ENCODE measurements at places on chromosomes 2 and 18. TPM values are rescaled to one million over a fixed set of nuclear protein-coding genes. Genes with fewer than 3 reads are reported as not detected.

DNA sequence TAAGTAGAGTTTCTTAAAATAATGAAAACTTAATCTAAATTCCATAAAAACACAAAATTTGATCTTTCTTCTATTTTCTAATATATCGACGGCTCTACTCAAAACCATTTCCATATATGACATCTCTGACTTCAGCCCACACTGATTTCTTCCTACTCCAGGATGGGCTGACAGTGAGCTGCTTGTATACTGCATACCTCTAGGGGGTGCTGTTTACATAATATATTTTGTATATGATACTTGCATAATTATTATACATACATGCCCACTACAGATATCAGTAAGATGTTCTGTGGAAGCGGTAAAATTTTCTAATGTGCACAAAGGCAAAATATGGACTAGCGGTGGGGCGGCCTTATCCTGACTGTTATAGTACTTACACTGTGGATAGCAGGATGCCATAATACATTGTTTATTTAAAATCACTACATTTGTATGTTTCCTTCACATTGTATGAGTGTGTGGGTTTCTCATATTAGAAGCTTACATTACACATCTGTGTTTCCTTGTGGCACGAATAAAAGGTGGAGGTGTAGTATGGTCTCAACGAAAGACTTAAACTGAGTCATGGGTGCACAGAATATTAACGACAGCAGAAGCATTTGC is 66.1 kb upstream of the NXPH2 start:
- DNase-seq = no peak

RFTN2 gene
- not detected for total RNA-seq

DNA sequence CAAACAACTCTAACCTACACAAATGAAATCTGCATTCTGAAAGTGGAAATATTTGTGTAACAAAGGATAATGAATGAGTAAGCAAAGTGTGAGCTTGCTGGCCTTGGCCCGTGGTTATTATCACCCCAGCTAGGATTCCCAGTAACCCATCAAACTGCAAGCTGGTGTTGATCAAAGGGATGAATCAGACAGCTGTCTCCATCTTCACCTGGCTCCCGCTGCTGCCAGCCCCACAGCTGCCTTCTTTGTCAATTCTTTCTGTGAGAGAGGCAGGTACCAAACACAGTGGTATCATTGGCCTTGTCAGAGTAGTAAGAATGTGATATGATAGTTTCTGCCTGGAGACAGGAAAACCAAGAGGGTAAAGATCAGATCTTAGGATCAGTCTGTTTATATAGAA is 25.2 kb upstream of the RGPD4 start:
- DNase-seq = no peak

STPG4 gene
- not detected for total RNA-seq

GNLY gene
- 90.8 TPM for total RNA-seq

GRCh38 chr2:217818293-217818850 is 184.4 kb downstream of the TNS1 start:
- no peak for DNase-seq

DNA sequence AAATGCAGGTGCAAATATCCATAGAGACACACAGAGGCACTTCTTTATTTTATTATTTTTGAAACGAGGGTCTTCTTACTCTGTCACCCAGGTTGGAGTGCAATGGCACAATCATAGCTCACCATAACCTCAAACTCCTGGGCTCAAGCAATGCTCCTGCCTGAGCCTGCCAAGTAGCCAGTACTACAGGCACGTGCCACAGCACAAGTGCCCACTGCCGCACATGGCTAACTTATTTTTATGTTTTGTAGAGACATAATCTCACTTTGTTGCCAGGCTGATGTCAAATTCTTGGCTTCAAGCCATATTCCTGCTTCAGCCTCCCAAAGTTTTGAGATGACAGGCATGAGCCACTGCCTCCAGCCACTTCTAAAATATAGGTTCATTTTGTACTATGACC is 537.6 kb downstream of the THSD7B start:
- DNase-seq = no peak

DNA sequence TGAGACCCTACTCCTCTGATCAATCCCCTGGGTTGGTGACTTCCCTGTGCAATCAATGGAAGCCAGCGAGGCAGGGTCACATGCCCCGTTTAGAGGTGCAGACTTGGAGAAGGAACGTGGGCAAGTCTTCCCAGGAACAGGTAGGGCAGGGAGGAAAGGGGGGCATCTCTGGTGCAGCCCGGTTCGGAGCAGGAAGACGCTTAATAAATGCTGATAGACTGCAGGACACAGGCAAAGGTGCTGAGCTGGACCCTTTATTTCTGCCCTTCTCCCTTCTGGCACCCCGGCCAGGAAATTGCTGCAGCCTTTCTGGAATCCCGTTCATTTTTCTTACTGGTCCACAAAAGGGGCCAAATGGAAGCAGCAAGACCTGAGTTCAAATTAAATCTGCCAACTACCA is 821 bp upstream of the PROC start:
- DNase-seq = no peak

CAPN13 gene
- not detected for total RNA-seq
